ENCODE measurements at places on chromosomes 13 and 19.

- DNase-seq = no peak
Measured at GRCh38 chr19:48806818-48807589, 3.8 kb downstream of the BCAT2 start.

DNA sequence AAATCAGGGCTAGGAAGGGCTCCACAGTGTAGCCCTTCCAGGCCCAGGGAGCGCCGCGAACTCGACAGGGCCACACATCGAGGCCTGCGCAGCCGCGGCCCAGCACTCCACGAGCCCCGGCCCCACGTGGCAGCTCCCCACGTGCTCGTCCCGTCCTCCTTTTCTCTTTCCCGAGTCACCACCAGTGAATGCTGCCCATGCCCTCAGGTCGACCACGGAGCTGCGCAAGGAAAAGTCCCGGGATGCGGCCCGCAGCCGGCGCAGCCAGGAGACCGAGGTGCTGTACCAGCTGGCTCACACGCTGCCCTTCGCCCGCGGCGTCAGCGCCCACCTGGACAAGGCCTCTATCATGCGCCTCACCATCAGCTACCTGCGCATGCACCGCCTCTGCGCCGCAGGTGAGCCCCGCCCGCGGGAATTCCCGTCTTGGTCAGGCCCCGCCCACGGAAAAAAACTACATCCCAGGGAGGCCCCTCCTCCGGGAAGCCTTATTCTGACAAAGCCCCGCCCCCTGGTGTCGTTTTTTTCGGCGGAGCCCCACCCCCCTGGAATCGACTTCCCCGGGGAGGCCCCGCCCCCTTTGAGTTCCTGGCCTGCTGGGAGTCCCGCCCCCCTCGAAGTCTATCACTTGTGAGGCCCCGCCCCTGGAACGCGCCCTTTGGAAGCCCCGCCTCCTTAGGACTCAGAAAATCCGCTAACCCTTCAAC is 7.0 kb downstream of the HIF3A start:
- no peak for DNase-seq

DNA sequence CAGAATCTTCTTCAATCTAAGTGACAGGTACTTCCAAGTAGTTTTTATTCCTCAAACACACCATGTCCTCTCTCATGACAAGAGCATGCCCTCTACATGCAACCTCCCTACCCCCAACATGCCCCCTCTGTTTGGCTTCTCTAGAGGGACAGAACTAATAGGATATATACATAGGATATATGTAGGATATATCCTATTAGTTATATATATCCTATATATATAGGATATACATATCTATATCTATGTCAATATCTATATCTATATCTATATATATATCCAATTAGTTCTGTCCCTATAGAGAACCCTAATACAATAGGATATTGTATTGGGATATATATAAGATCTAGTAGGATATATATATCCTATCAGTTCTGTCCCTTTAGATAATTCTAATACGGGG is 701.9 kb upstream of the MIR17HG start:
- DNase-seq = no peak

GRCh38 chr13:91326146-91326545 is 21.3 kb upstream of the MIR17HG start:
- DNase-seq = no peak

DNA sequence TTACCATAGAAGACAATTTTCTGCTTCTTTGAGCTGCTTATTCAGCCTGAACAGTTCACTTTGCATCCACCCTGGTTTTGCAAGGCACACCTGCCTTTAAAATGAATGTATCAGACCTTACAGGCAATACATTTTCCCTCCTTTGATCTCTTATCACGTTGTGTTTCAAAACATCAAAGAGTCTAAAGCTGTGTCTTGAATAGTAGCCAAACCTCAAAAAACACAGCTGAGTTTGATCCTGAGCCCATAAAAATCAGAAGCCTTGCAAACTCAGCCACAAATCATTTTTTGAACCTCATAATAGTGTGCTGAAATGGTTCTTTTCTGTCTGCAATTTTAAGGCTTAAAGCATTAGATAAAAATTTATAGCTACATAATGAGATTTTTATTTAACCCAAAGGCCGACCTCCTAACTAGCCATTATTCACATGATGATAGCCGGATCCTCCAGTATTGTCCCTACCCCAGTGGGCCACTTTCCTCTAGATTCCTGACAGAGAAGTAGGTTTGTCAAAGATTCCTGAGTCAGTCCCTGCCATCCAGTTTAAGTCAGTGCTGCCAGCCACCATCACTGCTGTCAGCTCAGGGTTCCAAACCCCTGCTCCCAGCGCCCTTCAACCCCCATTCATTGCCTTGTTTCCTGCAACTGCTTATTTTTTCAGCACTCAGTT is 71.8 kb downstream of the CAB39L start:
- DNase-seq = no peak

GRCh38 chr19:10850631-10851030 is 2.4 kb downstream of the C19orf38 start:
- no peak for DNase-seq

DNA sequence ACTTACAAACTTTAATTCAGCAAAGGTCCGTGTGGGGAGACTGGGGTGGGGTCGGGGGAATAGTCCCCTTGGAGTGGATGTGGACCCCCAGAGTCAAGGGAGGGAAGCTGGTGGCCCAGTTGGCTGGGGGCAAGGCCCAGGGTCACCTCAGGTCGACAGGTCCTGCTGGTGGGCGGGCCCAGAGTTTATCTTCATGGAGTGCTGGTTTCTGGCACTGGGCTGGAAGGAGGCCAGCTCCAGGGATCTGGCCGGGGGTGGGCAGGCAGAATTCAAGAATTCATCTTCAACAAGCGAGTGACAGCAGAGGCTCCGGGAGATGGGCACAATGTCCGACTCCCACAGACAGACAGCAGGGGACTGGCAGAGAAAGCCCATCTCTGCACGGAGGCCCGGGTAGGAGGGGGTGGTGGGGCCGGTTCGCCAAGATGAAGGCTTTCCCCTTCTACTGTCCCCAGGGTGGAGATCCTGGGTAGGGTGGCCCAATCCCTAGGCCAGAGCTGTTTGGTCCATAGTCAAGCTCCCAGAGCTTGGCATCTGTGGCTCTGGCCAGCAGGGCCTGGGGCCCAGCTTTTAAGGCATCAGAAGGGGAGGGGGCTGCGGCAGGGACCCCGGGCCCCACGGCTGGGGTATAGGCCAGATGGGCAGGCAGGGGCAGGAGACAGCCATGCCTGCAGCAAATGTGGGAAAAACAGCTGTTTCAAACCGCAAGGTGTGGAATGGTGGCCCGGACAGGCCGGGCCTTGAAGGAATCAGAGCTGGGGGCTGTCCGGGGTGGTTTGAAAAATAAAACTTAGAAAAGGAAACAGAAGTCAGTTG is 622 bp upstream of the FDX2 start:
- DNase-seq = no peak

DNA sequence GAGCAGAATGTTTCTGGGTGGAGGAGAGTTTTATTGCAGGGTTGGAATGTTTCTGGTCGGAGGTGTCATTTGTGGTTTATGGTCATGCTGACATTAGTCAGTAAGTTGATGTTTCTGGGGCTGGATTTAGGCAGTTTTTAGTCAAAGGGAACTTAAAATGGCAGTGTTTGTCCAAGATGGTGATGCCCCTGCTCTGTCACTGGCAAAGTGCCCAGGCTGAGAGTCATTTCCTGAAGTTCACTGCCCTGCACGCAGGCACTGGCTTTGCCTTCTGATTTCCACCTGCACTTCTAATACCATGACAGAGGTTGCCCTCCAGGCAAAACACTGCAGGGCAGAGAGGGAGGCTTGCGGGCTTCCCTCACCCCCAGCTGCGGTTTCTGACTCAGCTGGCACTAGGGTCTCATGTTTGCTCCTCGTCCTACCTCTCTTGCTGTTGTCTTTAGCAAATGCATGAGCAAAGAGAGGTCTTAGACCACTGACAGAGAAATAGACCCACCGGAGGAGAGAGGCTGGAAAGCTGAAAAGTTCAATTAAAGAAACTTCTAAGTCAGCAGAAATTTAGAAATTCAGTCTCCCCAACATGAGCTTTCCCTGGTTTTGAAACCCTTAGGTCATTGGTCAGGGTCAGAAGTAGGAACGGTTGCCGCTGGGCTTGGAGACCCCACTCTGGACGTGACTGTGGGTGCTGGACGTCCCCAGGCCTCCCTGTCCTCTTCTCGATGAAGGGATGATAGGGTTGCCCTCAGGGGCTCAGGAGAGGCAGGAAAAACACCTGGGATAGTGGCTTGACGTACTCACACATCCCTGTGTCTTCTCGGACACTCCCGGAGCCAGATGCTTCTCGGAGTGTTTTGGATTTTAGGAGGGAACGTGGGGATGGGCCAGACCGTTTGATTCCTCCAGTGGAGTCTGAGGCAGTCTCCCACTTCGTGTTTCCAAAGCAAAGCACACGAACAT is 26.3 kb downstream of the TMEM255B start:
- no peak for DNase-seq

GRCh38 chr13:64810750-64811149 is 2419.4 kb downstream of the PCDH9 start:
- no peak for DNase-seq

- no peak for DNase-seq
Measured at GRCh38 chr19:6891761-6892385, 4.5 kb downstream of the ADGRE1 start.

GRCh38 chr19:5240011-5240410 is 100.6 kb downstream of the PTPRS start:
- DNase-seq = no peak

DNA sequence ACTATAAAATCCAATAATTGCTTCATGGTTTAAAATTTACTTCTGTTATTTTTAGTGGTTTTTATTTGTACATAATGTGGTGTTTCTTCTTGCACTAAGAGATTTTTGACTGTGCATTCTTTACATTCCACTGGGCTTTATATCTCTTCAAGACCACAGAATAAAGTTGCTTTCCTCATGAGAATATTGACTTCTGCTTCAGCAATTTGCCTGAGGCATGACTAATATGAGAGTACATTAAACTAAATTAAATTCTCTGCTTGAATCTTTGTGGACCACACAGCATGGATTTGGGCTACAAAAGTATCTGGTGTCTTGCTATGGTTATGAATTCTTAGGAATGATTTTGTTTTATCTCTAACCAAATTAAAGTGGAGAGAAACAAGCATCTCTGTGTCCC is 1463.4 kb upstream of the PCDH20 start:
- no peak for DNase-seq

- no peak for DNase-seq
Measured at GRCh38 chr13:82647540-82647939, 1234.7 kb downstream of the SLITRK1 start.

- DNase-seq = no peak
Measured at GRCh38 chr19:22263121-22263520, 23.1 kb upstream of the ZNF729 start.

GRCh38 chr19:39401549-39402345 is 4.9 kb upstream of the ZFP36 start:
- peak; percentile 95 for DNase-seq

DNA sequence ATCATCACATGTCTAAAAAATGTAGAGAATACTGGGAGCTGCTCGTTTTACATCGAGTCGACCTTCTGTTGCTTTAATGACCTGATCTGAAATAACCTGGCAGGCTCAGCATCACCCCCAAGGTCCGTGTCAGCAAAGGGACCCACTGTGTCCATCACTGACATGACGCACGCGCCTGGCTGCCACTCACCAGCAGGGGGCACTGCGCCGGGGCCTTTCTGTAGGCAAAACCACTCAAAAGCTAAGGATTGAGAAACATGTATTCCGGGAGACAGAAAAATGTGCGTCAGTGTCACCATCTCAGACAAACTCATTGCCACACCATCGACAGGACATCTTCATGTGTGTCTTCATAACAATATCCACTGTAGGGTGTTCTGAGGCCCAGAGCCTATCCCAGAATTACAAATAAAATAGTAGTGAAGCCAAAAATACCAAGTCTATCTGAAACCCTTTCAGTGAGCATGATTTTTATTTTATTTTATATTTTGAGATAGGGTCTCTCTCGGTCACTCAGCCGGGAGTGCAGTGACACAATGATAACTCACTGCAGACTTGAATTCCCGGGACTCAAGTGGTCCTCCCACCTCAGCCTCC is 130.3 kb upstream of the LSM14A start:
- peak; percentile 74 for DNase-seq

GRCh38 chr19:54902061-54902460 is 3.9 kb upstream of the NCR1 start:
- no peak for DNase-seq

GRCh38 chr13:48037346-48038173 is at the start of gene NUDT15:
TSS of gene NUDT15 (plus strand) at chr13:48037726. CDS start at chr13:48037747, 21 bp downstream.
- DNase-seq = peak; percentile 97

GRCh38 chr13:30715837-30716236 is 19.5 kb upstream of the ALOX5AP start:
- peak; percentile 14 for DNase-seq

DNA sequence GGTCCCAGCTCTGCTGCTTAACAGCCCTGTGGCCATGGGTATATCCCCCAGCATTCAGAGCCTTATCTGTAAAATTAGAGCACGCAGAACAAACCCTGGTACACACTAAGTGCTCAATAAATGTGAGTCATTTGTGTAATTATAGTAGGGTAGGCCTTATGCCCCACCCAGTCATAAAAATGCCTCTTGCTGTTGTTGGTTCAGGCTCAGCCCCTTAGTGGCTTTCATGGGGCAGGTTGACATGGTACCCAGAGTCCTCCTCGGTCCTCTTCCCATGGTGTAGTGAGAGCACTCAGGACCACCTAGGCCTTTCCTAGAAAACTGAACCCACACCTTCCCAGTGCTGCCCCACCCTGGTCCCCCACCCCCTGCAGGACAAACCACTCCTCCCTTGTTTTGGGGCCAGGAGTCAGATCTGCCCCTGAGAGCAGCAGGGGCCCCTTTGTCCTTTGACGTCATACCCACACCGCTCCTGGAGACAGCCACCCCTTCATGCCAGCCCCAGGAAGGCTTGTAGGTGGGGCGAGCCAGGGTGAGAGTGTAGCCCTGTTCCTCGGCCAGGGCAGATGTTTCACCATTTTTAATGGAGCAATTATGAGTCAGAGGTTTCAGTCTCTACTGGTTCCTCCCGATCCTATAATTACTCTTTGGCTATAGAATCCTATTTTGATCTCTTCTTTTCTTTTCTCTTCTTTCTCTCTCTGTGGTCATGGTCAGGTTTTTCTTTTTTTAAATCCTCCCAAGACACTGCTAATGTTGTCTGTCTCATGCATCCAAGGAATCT is 36.8 kb downstream of the ACTN4 start:
- DNase-seq = peak; percentile 83

DNA sequence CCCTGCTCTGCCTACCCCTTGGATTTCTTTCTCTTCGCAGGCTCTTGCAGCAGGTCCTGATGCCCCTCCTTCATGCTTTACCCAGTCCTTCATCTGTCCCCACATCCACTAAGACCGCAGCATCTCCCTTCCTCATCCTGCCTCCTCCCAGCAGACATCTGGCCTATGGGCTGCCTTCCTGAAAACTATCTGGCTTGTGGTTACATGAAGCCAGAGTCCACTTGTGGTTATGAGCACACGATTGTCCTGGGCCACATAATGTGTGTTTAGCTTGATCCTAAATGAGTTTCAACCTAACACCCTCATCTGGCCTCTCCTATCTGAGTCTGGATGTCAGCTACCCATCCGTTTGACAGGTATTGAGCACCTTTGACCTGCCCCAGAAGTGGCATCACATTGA is 5.5 kb upstream of the ZNF175 start:
- no peak for DNase-seq

- no peak for DNase-seq
Measured at GRCh38 chr13:33284031-33284430, 1.5 kb downstream of the STARD13 start.
